ENCODE measurements at places on chromosomes 3 and 15. TPM values are rescaled to one million over a fixed set of nuclear protein-coding genes. Genes with fewer than 3 reads are reported as not detected.

BUB1B gene
- 48.3 TPM for total RNA-seq

PAQR9 gene
- 0.05 TPM for total RNA-seq

NME9 gene
- 0.42 TPM for total RNA-seq

CELF6 gene
- 0.99 TPM for total RNA-seq

ROBO2 gene
- total RNA-seq = 9.3 TPM

KBTBD8 gene
- 6.9 TPM for total RNA-seq

TNFAIP8L3 gene
- total RNA-seq = 0.47 TPM

ARL14 gene
- 1.1 TPM for total RNA-seq

All from thymus (tissue), 14 donors.